ENCODE measurements at places on chromosomes 6 and 20.

DNA sequence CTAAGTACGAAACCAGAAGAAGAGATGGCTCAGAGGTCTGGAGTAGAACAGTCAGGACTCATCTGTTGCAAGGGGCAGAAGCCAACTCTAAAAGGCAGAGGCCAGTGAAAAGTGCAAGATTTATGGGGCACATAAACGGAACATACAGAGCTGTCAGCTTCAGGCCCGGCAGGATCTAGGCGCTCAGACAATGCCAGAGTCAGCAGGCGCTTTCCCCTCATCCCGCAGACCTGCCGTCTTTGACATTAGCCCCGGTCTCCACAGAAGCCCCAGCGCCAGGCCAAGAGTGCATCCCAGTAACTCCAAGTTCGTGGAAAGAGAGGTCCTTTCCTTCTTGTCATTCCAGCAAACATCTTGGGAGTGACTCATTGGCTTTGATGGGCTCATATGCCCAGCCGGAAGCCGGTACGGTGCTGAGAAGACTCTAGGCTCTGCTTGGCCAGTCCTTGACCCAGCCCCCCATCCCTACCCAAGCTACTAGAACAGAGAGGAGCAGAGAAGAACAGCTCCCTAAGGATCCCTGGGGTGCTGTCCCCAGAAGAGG, 260.9 kb downstream of the TAF4 start:
- DNase-seq: no peak

GRCh38 chr6:18371656-18372055, 15.5 kb upstream of the RNF144B start:
- no peak for DNase-seq

DNA sequence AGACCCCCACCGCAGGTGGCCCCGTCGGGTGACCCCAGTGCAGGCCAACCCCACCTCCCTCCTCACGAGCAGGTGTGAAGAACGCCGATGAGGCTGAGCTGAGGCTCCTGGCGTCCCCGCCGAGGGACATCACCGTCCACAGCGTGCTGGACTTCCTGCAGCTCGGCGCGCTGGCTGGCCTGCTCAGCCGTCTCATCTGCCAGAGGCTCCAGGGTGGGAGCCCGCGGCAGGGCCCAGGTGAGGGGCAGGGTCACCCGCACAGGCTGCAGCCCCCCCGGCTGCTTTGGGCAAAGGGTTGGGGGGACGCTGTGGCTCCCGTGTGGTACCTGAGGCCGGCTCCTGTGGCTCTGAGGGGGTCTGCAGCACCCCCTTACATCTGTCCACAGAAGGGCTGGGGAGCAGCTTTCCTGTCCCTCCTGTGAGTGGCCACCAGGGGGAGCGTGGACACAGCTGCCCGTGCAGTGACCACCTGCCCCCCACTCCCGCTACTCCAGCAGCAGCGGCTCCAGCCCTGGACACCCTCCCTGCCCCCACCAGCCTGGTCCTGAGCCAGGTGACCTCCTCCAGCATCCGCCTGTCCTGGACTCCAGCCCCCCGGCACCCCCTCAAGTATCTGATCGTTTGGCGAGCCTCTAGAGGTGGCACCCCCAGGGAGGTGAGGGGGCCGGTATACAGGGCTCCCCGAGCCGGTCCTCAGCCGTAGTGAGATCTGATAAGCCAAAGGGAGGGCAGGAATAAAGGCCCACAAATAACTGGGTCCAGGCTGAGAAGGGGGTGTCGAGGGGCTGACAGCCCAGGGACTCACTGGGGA, 16.5 kb downstream of the COL20A1 start:
- DNase-seq: no peak

GRCh38 chr6:105212587-105212986, 32.8 kb upstream of the POPDC3 start:
- no peak for DNase-seq

- no peak for DNase-seq
These were observed 242.6 kb downstream of the GMPR start for GRCh38 chr6:16480763-16481560.

DNA sequence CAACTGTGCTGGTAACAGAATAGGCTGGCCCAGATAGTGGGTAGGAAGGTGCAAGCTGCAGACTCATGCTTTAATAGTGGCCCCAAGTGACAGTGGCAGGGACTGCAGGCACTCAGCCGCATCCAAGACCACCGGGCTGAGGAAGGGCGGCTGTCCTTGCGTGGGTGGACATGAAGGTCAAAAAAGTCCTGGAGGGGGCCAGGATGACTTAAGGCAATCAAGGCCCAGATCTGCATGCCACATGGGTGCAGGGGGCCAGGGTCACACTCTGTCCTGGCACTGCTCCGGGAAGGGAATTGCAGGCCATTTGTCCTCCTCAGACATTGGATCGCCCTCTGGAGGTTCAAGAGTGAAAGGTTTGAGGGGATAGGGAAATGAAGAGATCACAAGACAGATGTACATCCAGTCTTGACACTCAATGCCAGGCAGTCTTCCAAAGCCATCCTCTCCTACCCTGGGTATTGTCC, 10.4 kb upstream of the VNN2 start:
- DNase-seq: no peak

DNA sequence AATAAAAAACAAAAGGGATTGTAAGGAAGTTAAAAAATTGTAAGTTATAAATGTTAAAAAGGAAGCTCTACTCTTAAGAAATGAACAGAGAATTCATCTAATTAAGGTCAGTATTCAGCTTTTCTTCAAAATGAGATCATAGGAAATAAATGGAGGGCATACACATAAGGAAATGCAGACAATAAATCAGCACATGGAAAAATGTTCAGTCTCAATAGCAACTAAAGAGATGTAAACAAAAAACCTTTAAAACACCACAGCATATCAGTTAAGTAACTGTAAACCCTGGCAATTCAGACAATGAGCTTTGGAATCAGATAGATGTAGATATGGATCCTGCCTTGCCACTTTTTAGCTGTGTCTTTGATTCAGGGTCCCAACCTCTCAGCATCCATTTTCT, 24.0 kb upstream of the CLIC5 start:
- no peak for DNase-seq

DNA sequence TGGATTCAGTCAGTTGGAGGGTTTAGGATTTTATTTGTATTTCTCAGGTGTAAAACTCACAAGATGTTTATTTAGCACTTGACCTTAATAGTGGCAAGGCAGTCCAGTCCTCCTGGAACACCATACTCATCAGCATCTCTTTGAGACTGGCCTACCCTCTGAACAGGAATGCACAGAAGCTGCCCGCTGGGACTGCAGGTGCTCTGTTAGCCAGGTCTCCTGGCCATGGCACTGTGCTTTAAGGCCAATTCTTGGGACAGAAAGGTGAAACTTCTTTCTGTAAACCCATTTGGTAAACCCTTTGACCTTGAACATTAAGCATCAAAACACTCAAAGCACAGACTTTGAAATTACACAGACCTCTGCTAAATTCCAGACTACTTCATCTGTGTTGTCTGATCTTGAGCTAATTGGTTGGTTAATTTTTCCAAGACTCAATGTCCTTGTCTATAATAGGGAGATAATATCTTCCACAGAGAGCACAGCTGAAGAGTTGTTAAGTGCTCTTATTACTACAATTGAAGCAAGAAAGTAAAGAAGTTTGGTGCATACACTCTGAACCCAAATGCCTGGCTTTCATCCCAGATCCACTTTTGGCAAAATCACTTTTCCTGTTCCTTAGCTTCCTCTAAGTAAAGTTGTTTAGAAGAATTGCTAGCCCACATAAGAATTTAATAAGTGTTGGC, 54.9 kb upstream of the NT5E start:
- no peak for DNase-seq

GRCh38 chr6:36235309-36235708, 34.6 kb upstream of the PNPLA1 start:
- no peak for DNase-seq

GRCh38 chr6:150354754-150355571, 13.8 kb upstream of the IYD start:
- no peak for DNase-seq

DNA sequence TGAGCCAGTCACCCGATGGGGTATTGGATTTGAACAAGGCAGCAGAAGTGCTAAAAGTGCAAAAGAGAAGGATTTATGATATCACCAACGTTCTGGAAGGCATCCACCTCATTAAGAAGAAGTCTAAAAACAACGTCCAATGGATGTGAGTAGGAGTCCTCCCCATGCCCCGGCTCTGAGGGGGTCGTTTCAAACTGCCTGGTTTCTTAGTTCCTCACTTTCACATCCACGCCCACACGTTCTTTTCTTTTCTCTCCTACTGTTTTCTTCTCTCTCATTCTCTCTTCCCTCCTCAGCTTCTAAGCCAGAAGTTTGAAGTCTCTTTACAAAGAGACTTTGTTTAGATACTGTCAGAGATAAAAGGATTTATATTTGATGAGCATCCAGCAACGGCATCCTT, 53.0 kb upstream of the CDKAL1 start:
- no peak for DNase-seq

DNA sequence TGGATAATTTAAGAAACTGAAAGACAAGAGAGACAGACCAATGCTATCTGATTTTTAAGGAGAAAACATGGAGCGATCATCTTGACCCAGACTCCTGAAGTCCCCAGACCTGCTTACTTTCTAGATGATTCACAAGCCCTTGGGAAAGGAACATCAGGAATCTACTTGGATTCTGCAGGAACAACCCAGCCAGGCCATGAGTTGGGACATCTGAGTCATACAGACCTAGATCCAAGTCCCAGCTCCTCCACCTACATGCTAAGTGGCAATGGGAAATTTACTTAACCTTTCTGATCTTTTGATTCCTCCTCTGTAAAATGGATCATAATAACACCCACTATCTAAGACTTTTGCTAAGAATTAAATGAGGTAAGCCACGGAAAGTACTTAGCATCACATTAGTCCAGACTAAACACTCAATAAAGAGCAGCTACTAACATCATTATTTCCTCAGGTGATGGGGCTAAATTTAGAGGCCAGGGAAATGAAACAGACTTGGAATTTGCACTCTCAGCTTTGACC, 61.0 kb upstream of the MAFB start:
- DNase-seq: no peak
